Stimulated activated CD4-positive, alpha-beta T cell treated with anti-CD3 and anti-CD28 coated beads, Interleukin-12 subunit alpha, Interleukin-12 subunit beta, amount 100 ng/mL, for 48 hours (primary cell): ENCODE measurements at places on chromosomes 3 and 15.

GRCh38 chr15:59063042-59063441, 41.9 kb upstream of the CCNB2 start:
- DNase-seq = no peak

DNA sequence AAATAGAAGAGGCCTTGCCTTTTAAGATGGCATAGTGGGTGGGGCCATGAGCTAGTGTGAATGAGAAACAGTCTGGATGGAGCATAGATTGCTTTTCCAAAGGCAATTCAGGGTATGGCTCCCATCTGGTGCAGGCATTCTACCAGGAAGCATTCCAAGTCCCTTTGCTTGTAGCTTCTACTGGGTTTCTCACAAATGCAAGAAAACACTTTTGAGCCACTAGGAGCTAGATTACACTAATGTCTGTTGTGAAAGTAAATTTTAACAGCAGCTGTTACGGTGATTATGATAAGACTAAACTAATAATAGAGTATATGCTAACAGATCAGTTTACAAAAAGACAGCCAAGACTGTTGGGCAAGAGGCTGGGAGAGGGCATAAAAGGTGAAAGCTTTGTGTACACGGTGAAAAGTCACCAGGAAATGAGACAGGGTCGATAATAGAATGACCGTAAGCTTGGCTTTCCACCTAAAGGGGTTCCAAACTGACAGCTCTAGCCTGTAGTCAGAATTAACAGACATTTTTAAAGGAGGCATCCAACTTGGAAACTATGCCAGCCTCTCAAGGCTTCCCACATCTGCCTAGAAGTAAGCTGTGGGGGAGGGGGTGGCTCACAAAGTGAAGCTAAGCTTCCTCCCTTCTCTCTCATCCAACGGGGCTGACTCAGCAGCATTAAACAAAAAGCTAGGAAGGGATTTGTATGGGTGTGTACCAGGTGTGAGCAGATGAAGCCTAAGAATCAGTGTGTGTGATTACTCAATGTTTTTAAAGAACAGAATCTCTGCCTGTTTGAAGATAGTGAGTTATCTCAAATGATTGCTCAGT, 61.1 kb upstream of the GPD1L start:
- DNase-seq = no peak

DNA sequence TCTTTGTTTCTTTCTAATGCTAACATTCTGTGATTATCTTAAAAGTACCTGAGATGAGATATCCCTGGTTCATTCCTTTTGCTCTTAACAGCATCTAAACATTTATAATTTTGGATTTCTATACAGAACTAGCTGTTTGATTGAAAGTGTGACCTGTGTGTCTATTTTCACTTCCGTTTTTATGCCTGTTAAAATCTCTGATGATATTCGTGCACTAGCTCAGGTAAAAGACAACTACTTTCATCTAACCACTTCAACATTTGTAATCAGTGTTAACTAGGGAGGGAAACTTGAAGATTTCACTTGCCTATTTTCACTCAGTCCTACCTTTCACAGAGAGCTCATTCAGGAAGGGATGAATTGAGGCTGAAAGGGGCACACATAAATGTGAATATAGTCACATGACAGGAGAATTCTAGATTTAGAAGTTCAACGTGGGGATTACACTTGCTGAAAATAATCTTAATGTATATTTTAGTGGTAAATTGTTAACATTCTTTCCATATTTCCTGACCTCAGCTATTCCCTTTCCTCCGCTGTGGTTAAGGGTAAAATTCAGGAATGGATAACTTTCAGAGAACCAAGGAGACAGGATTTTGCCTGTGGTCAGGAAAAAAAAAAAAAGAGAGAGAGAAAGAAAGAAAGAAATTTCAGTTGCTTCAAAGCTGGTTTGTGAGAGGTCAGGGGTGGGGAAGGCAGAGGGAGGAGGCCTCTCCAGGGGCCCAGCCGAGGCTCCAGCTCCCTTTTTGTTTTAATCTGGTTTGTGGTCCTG, 159.8 kb upstream of the TSC22D2 start:
- DNase-seq = no peak

DNA sequence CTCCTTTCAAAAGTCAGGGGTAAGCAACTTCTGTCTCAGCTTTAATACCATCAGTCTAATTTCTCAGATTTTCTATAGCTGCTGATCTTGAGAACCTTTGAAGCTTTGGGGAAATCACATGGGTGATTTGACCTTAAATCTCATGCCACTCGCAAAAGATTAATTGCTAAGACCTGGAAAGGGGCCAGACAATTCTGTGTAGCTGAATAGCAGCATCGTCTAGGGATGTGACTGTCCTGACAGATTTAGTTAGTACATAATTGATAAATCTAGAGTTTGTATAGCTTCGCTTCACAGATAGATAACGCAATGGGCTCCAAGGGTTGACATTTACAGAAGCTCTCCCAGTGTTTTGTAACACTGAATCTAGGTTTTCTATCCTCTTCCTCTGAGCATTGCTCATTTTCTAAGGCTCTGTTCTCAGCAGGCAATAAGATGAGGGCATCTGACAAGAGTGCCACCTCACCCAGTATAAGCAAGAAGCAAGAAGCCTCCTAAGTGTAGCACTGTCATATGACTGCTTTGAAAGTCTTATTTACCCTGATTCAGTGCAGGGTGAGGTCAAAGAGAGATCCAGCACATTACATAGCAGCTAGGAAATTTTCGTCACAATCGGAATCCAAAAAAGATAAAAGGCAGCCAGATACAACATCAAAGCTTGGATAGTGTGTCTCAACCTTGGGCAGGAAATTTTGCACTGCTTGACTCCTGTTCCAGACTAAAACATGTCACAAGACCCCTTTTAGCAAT, 47.7 kb upstream of the DUT start:
- DNase-seq = no peak

- DNase-seq = no peak
These were observed 4.6 kb upstream of the RPL14 start for GRCh38 chr3:40452562-40452875.

DNA sequence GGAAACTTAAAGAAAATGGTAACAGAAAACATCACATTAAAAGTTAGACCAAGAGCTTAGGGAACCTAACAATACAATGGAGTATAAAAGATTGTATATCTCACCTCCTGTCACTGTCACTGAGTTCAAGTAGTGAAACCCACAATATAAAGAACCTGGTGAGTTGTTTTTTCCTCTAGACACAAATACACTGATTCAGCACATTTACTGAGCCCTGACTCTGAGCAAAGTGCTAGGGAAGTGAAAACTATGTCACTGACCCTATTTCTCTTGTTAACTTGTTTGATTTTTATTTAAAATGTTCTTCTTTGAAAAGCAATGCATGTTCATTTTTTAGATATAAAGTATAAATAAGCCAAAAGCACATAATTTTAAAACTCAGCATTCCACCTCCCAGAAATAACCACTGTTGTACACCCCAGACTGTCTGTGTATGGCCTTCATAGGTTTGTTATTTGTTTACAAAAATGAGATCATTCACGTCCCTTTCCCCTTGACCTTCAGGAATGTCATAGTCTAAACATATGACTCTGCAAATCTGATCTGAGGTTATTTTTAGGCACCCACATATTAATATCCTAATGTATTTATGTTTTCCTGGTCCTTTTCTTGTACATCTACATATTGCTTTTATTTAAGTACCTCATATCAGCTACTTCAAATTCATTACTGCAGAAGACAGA, 69.2 kb upstream of the CSTA start:
- no peak for DNase-seq

DNA sequence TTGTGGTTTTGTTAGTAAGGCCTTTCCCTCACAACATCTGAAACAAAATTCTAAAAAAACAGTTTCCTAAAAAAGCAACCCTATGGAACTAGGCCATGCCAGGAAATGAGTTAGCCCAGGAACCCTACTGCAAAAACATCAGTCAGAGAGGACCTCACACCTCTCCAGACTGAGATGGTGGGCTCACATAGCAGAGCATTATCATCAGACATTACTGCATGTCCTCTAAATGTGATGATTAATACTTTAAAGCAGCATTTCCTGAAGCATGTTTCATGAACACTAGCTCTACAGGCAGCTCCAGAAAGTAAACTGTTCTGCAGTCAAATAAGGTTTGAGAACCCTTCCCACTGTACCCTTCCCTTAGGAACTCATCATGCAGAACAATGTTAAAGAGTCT, 232.3 kb upstream of the MRPL3 start:
- no peak for DNase-seq

DNA sequence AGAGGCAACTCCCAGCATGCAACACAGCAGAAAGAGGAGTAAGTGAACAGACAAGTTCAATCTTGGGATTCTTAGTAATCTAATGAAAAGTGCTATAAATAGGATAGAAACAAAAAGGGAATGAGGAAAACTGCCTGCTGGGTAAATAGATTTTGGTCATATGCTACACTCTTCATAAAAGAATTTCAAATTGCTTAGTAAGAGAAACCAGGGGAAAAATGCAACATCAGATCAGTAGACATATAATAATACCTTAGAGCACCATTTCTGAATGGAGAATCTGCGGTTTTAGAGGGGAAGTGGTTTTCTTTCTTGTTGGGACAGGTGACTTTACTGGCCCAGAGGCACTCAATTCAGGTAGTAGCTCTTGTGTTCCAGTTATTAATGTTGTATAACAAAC, 13.4 kb upstream of the TBC1D5 start:
- no peak for DNase-seq

DNA sequence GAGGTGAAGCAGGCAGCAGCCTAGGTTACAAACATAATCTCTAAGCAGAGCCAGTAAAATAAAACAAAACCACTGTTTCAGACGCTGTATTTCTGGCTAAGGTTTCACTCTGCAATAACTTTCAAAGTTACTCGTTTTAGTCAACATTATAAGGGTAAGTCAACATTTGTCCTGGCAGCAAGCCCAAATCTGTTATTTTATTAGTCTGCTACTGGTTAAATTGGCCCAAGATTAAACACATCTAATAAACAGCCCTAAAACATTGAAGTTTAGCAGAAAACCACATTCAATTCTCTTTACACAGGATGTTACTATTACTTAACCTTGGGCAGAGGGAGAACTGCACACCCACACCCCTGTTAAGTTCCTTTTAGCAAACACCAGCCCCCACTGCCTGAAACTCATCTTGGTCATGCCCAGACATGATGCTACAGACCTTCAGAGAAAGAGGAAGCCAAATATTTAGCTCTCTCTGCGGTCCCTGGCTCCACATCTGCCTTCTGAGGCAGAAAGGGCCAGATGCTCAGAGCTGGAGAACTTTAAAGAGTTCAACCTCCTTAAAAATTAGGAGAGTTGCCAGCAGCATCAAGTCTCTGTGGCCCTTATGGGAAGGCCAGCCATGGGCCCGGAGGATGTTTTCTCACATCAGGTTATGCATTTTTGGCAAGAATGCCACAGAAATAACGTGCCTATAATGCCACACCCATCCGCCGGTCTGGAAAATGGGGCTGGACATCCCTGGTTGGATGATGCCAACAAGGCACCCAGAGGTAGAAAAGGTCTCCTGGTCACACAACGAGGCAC, 17.9 kb downstream of the ARHGEF3 start:
- DNase-seq = no peak

DNA sequence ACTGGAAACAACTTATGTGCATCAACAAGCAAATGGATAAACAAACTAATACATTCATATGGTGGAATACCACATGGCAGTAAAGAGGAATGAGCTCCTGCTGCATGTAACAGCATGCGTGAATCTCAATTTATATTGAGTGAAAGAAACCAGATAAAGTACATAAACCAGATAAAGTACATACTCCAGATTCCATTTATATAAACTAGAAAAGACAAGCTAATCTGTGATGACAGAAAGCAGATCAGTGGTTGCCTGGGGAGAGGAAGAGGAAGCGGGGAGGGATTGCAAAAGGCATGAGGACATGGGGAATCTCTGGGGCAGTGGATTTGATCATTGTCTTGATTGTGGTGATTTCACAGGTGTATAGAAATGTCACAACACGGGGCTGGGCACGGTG, 34.2 kb downstream of the LIMD1 start:
- DNase-seq = no peak

DNA sequence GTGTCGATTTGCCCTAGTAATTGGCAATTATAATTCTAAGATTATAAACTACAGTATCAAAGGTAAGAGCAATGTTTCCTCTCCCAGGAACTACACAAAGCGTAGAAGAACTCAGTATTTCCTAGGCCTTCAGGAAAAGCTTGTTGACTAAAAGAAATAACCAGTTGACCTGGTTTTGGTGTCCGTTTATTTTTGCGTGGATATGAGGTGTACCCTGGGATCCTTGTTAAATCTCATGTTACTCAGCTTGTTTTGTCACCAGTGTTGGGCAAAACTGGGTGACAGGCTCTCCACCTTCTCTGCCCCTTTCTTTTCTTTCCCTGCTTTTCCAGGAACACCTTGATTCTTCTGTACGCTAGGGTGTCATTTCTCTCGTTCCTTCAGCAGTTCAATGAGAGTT, 97.2 kb downstream of the CACNA1D start:
- no peak for DNase-seq

DNA sequence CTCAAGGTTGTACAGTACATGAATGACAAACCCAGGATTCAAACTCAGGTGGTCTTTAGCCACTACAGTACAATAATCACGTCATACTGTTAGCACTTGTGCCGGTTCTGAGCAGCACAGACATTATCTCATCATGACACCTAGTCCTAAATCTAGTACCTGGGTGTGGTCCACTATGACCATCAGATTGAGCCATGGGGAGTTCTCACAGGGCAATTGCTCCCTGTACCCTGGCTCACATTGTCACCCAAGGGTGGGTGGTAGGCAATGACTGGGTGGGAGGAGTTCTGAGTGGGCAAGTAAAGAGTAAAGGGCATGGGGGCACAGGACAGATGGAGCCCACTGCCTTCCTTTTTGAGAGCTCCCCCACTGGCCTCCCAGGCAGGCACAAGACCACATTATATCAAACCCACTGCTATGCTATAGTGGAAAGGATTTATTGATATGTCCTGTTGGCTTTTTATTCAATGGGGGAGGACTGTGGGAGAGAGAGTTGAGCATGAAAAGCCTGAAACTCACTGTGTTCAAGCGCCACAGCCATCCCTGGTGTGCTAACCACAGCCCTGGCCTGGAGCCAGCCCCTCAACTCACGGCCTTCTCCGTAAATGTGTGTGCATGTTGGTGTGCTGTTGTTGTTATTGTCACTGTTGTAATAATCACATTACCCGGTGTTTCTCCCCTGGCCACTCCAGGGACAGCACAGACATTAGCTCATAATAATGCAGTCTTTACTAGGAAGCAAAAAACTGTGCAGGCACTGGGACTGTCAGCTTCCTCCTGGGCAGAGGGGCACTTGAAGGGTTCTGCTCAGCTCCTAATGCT, 27.3 kb downstream of the ADCY5 start:
- DNase-seq = no peak

DNA sequence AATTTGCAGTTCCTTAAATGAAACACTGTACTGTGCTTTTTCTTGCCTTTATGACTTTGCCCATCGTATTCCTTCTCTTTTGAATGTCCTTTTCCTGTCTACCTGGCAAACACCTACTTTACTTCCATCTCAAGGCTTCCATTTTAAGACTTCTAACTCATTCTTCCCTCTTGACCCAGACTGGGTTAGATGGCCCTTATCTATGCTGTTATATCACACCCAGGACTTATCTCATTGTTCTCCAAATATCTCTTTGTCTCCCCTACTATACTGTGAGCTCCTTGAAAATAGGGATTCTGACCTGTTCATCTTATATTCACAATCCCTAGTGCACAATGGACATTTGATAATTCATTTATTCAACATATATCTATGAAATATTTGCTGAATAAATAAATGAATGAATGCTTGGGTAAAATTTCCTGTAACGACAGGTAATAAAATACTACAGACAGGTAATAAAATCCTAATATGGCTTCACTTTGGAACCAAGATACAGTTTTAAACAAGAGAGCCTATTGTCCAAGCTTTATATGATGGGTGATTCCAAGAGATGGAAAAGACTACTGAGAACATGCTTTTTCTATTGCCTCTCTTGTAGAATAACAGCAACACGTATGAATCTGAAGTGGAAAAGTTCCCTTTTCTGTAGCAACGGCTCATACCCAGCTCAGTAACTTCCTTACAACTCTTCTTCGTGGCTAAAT, 22.7 kb downstream of the EFL1 start:
- no peak for DNase-seq
